Amygdala (tissue), 56 donors: ENCODE measurements at places on chromosomes 3 and 15.

- DNase-seq: no peak
Measured at GRCh38 chr3:87246662-87247429, 19.7 kb downstream of the CHMP2B start.

- DNase-seq: no peak
Measured at GRCh38 chr3:7407107-7407506, 546.2 kb downstream of the GRM7 start.

DNA sequence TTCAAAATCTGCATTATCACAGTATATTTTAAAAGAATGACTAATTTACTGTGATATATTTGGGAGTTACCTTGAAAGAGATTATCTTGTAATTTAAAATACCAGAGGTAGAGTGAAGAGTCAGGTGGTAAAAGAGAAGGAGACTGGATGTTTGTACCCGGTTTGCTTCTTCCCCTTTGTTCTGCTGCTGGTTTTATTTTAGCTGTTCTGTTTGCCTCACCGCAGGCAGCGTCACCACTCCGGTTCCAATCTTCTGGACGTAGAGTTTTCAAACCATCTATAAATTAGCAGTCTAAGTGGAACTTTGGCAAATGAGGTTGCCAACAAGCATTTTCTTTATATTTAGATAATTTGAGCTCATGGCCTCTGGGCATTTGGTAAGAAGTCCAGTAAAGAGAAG, 38.2 kb downstream of the PPARG start:
- no peak for DNase-seq

DNA sequence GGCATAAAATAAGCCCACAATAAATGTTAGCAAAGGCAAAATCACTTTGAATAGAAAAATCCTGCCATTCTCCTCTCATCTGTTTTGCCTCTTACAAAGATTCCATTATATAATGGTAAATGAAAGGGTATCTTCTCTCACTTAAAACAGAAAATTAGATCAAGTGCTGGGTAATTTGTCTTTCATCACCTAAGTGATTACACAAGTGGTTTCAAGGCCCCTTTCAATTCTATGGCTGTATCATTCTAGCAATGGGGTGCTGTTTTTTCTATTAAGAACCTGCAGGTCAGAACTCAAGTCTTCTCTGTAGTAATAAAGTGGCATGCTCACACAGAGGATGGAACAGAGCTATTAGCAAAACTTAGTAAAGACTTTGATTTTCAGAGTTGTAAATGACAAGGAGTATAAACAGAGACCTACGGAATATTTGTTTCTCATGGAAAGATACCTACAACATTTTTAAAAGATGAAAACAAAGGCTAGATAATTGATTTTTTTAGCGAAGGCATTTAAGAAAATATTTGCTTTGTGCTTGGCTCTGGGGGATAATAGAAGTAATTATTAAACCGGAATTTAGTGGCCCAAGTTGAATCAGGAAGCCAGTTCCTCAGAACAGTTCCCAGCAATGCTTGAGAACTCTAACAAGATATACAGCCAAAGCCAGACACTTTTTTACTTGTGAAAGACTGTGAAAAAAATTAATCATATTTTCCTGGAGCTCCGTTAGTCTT, 137.4 kb downstream of the CMSS1 start:
- DNase-seq: no peak

DNA sequence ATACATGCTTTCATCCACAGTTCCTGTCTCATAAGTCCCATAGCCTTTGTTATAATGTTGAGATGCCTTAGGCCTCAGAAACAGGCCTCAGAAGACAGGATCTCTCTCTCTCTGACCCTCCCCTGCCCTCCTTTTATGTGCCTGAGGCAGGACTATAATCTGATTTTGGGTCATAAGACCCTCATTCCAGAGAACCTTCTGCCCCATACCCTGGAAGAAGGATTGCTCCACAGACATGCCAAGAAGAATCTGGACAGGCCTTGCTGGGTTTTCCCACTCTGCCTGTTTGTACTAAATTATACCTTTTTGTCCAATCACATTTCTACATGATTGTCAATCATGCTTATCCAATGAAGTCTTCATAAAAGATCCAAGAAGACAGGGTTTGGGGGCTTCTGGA, 57.2 kb upstream of the MME start:
- DNase-seq: no peak

GRCh38 chr3:190019006-190019405, 101.7 kb downstream of the P3H2 start:
- DNase-seq: no peak

- no peak for DNase-seq
Measured at GRCh38 chr15:69997161-69997485, 100.6 kb downstream of the TLE3 start.

- DNase-seq: no peak
Measured at GRCh38 chr3:148940983-148941382, 50.4 kb upstream of the GYG1 start.

GRCh38 chr3:110378481-110378880, 693.1 kb upstream of the NECTIN3 start:
- no peak for DNase-seq

DNA sequence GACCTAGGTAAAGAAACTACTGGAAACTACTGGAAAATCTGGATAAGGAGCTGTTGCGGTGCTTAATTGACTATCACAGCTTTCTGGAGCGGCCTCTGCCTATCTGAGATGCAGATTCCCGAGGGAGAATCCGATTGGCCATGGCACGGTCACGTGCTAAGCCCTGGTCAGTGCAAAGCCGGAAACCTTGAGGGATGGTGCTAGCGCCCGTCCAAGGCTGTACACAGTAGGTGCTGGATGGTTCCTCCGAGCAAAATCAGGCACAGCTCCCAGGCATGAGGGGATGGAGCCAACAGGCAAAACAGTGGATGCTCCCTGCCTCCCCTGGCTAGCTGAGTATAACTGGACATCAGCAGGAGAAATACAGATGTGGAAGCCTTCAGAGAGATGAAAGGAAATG, 238.7 kb upstream of the HES1 start:
- no peak for DNase-seq
